Activated naive CD8-positive, alpha-beta T cell treated with anti-CD3 and anti-CD28 coated beads, Interleukin-2, amount 50 U/mL, for 16 hours (primary cell): ENCODE measurements at places on chromosomes 13 and 19.
A peak's percentile ranks its signal among the peaks of the same experiment; 100 is the strongest.

DNA sequence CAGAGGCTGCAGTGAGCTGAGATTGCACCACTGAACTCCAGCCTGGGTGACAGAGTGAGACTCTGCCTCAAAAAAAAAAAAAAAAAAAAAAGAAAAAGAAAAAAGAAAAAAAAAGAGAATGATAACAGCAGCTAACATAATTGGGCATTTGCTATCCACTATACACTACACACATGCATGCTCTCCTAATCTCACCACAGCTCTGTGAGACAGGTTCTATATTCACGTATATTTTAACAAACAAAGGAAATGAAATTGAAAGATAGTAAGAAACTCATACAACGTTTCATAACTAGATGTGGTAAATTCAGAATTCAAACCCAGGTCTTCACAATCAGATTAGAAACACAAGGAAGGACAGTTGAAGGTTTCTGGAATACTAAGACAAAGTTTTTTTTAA, 265.7 kb downstream of the DIAPH3 start:
- no peak for DNase-seq

DNA sequence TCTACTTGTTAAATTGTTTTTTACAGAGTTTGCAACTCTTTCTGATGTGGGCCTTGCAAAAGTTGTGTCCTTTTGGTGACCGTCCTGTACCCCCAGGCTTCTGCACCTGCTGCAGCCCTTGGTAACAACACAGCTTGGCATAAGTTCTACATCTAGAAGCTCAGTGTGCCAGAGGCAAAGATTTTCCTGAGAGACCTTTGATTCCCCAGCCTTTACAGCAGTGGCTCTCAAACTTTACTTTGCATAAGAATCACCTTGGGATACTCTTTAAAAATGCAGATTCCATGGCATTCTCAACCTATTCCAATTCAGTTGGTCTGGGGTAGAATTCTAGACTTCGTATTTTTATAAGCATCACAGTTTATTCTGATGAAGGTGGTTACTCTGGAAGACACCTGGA, 260.9 kb downstream of the DCT start:
- DNase-seq, result no peak

- DNase-seq, result no peak
Measured at GRCh38 chr13:106568299-106569003, 514 bp upstream of the ARGLU1 start.

- DNase-seq, result no peak
Measured at GRCh38 chr13:109297628-109298027, 488.8 kb downstream of the IRS2 start.

GRCh38 chr13:106589716-106590115, 21.8 kb upstream of the ARGLU1 start:
- no peak for DNase-seq

- DNase-seq, result no peak
Measured at GRCh38 chr13:46631179-46631542, 78.2 kb downstream of the LRCH1 start.

DNA sequence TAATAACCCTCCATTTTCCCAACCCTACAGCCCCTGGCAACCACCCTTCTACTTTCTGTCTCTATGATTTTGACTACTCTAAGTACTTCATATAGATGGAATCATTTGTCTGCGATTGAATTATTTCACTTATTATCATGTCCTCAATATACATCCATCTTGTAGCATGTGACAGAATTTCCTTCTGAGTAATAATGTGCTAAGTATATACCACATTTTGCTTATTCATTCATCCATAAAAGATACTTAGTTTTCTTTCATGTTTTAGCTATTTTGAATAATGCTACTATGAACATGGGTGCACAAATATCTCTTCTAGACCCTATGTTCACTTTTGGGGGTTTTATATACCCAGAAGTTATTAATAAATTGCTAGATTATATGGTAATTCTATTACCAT, 17.4 kb upstream of the NDFIP2 start:
- no peak for DNase-seq

- DNase-seq, result no peak
Measured at GRCh38 chr13:30256713-30257467, 50.5 kb downstream of the KATNAL1 start.

DNA sequence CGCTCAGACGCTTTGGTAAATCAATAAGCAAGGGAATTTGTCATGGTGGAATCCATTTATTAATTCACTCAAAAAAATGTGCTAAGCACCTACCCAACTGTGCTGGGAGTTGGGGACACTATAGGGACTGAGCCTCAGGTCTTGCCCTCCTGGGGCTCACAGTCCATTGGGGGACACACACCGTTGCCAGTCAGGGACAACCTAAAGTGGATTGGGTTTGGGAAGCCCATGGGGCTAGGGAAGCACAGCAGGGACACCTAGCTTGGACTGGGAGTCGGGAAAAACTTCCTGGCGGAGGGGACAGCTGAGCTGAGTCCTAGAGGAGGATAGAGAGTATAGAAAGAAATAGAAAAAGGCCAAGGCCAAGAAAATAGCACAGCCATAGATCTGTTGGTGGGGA, 8.5 kb downstream of the FOSB start:
- no peak for DNase-seq

DNA sequence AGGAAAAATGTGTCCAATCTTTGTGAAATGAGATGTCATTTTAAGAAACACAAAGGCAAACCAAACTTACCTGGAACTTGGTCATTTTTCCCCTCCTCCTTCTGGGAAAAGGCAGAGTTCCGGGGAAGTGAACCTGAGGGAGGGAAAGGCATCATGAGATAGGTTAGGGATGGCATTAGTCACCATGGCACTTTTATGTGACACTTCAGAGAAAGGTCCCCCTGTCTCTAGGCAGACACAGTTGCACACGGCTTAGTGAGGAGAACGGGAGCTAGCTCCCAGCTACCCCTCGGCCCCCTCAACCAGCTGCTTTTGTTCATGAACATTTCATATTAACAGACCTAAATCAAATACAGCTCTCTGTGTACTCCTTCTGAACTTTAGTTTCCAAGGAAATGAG, 1.5 kb downstream of the ZNF235 start:
- no peak for DNase-seq

DNA sequence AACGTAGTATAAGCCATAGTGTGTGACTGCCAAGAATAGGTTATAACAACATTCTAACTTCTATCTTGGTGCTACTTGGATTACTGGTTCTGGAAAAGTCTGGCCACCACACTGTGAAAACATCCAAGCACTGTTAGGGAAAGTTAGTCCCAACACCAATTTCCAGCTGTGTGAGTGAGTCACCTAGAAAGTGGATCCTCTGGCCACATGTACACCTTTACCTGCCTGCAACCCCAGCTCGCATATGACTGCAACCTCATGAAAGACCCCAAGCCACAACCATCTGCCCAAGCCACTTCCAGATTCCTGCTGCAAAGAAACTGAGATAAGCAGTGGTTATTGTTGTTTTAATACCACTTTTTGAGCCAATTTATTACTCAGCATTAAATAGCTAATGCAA, 404.5 kb downstream of the KCTD12 start:
- no peak for DNase-seq

- DNase-seq, result no peak
Measured at GRCh38 chr19:3725640-3726310, 17.6 kb downstream of the TJP3 start.

GRCh38 chr13:65854431-65854830, 1375.7 kb downstream of the PCDH9 start:
- DNase-seq, result no peak

- DNase-seq, result no peak
Measured at GRCh38 chr13:48961379-48961778, 14.3 kb upstream of the FNDC3A start.

- DNase-seq, result no peak
Measured at GRCh38 chr19:45455707-45456499, 11.9 kb upstream of the FOSB start.

DNA sequence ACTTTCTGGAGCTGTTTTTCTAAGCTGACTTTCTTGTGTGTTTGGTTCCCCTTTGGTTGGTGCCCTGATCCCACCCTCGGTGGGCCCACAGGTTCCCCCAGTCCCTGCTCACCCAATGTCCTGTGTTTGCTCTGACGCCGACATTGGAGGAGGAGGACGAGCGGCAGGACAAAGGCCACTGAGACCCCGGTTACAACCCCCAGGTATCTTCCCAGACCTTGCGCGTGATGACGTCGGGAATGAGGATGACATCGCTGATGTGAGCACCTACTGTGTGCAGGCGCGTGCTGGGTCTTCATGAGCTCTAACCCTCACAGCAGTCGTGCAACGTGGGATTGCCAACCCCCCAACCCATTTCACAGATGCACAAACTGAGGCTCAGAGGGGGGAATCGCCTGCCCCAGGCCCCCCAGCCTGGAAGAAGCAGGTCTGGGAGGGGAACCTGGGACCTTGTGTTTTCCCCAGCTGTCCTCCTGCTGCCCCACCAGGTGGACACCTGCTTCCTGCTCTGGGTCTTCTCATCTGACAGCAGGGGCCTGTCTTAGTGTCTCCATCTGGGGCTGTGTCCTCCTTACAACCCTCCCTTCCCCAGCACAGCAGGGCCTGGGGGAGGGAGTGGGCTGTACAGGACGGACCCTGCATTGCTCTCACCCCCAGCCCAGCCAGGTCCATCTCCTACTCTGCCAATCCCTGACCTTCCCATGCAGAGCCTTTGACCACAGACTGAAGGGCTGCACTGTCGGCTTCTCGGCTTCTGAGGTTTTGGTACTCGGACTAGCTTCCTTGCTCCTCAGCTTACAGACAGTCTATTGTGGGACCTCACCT, 4.7 kb upstream of the LILRA6 start:
- no peak for DNase-seq

DNA sequence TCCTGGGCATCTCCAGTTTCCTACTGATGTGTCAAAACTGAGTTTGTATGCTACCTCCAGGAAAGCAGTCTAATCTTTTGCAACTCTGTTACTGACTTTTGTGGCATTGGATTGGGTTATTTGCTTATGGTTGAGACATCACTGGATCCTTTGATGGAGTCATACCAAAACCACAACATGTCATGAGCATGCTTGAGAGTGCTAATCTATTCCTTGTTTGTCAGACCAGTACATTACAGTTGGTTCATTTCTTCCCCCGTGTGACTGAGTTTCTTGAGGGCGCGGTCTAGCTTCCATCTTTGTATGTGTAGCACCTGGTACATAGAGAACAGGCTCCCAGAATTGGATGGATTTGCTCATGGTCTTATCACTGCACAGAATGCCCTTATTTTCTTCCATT, 43.2 kb downstream of the SUGT1 start:
- no peak for DNase-seq

GRCh38 chr19:16572332-16573211, at the start of gene SLC35E1:
Gene SLC35E1 (minus strand): TSS chr19:16572415. CDS start chr19:16572364, 51 bp downstream.
- DNase-seq, result peak; percentile 71

DNA sequence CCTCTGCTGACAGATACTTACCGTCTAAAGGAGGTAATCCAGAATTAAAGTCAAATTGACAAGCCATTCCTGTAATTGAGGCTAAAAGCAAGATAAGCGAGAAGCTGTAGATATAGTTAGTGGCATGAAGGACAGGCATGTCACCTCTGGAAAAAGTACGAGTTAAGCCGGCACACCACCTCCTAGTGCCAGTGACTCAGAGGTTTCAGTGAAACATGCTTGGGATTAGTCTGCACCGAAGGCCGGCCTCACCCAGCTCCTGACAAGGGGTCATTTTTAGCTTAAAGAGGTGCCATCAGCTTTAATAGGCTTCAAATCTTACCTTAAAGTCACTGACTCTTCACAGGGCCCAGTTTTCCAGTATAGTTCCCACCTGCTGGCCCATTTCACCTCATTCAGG, 838.0 kb downstream of the UQCRFS1 start:
- DNase-seq, result no peak

GRCh38 chr13:112001571-112001970, 65.4 kb upstream of the SOX1 start:
- no peak for DNase-seq

DNA sequence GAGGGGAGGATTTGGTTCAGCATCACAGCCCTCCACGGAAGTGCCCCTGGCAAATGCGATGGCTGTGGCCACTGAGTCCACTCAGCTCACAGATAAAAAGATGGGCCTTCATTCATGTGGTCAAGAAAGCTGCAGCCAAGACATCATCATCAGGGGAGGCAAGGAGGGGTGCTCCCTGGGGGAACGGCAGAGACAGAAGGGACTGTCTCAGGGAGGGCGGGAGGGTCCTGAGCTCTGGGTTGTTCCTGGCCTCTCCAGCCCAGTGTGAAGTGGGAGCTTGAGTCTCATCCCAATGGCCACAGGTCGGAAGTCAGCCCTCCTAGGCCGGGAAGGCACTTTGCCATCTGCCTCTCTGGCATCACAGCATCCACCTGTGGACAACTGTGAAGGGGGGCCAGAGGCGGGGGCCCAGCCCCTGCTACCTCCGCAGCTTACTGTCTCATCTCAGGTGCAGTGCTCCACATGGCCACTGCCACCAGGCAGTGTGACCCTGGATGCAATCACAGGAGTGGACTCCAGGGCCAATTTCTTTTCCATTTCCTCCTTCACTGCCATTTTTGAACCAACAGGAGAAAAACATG, 137.8 kb upstream of the SOX1 start:
- no peak for DNase-seq

- no peak for DNase-seq
Measured at GRCh38 chr19:28234637-28235036, 978.3 kb downstream of the UQCRFS1 start.

GRCh38 chr13:48526286-48526685, 6.6 kb downstream of the RCBTB2 start:
- DNase-seq, result no peak

DNA sequence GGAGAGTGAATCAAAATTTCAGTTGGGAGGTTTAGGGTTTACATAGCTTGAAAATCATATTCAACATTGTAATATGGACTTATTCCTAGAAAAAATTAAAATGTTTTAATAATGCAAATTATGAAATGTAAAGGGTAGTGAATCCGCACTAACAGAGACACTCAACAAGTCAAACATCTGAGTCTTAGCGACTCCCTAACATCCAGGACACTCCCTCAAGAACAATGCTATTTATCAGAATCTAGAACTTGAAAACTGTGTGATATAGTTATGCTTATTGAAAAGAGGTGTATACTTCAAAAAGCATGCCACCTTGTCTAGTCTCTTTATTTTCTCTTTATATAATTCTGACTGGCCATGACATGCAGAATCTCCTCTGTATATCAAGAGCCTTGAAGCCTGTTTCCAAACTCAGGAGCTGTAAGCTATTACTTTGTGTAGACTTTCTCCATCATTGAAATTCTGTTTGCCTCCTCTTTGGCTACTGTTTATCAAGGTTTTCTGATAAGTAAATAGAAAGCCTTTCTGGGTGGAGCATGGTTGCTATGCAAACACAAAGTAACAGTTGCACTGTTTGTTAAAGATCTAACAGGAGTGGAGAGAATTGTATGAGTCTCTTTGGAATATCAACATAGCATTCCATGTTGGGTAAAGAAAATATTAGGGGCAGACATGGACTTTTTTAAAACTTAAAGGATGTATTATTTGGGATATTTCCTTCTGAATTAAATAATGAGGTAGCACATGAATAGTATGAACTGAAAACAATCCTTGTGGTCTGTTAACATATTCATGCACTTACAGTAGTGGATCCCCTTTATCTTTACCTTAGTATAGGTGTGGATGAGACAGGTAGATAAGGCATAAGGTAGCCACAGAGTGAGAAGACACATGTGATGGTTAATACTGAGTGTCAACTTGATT, 56.4 kb upstream of the MBNL2 start:
- DNase-seq, result no peak

GRCh38 chr19:5943623-5944022, 29.6 kb downstream of the CAPS start:
- DNase-seq, result no peak

GRCh38 chr19:1947651-1948209, 6.8 kb downstream of the CSNK1G2 start:
- no peak for DNase-seq
